ENCODE measurements at places on chromosomes 11 and 22. TPM values are rescaled to one million over a fixed set of nuclear protein-coding genes. Genes with fewer than 3 reads are reported as not detected.
A peak's percentile ranks its signal among the peaks of the same experiment; 100 is the strongest.

- DNase-seq, result no peak
Measured at GRCh38 chr11:110675548-110675947, 36.7 kb downstream of the ARHGAP20 start.

DNA sequence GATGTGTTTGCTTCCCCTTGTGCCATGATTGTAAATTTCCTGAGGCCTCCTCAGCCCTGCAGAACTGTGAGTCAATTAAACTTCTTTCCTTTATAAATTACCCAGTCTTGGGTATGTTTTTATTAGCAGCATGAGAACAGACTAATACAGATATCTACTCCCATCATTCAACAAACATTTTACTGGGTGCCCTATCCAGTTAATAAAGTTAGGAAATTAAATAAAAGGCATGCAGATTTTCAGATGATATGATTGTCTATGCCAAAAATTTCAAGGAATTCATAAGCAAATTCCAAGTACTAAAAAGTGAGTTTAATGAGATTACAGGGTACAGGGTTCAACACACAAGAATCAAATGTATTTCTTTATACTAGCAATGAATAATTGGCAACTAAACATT lies 33.5 kb upstream of the LIN7C start:
- no peak for DNase-seq

The UPK3A gene
- total RNA-seq, result not detected

The XKR3 gene
- total RNA-seq, result not detected

- DNase-seq, result no peak
Measured at GRCh38 chr22:23526596-23527316, 53.3 kb downstream of the IGLL1 start.

The POU2F3 gene
- not detected for total RNA-seq

GRCh38 chr22:28332410-28332809 lies 347.2 kb downstream of the TTC28 start:
- peak; percentile 44 for DNase-seq

- no peak for DNase-seq
Measured at GRCh38 chr11:2911785-2912391, 17.3 kb downstream of the PHLDA2 start.

DNA sequence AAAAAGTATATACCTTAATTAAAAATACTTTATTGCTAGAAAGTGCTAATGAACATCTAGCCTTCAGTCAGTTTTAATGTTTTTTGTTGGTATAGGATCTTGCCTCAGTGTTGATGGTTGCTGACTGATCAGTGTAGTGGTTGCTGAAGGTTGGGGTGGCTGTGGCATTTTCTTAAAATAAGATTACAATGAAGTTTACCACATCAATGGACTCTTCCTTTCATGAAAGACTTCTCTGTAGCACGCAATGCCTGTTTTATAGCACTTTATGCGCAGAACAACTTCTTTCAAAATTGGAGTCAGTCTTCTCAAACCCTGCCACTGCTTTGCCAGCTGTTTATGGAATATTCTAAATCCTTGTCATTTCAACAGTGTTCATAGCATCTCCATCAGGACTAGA lies 50.6 kb downstream of the LDLRAD3 start:
- no peak for DNase-seq

- no peak for DNase-seq
Measured at GRCh38 chr11:133127741-133128140, 404.6 kb downstream of the OPCML start.

DNA sequence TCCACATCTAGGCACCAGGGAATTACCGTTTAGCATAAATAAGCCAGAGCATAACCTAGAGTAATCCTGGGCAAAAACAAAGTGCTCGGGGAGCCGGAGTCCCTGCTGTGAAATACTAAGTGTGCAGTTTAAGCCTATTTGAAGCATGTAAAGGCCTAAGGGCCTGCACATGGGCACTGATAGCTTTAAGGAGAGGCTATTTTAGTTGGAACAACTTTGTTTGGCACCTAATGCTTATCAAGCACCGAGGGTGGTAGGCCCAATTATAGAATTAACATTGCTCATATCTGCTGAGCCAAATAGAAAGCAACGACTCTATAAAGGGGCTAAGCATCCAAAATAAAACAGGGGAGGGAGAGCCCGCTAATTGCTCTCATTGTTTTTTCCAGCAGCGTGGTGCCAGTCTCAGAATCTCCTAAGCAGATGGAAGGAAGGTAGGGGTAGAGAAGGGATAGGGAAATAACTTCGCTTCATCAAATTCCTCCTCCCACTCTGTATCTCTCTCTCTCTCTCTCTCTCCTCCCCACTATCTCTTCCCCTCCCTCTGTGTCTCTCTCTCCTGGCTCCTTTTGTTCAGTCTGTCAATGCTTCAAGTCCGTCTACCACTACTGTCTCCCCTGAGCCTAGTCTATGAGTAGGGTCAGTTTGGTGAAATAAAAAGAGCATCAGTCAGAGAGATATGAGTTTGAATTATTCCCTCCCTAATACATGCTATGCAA lies 292.8 kb downstream of the NXPE2 start:
- no peak for DNase-seq

- peak; percentile 12 for DNase-seq
Measured at GRCh38 chr11:1510928-1511327, 24.3 kb upstream of the MOB2 start.

GRCh38 chr22:45817745-45818423 lies 146.2 kb downstream of the ATXN10 start:
- no peak for DNase-seq

DNA sequence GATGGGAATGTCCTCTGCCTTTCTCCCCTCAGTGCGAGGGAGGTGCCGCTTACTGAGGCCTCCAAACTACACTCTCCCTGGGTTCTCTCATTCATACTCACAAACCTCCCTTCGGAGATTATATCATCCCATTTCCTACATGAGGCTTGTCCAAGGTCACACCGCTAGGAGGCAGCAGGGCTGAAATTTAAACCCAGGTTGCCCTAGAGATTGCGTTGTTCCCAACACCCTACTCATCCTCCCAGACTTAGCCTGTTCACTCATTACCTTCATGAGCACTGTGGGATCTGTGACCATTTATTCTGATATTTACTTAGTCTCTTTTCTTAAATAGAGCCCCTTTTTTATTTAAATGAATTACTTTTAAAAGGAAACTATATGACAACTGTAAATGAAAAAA lies 31.1 kb downstream of the SDHAF2 start:
- no peak for DNase-seq

- peak; percentile 62 for DNase-seq
Measured at GRCh38 chr22:20128902-20129746, 2.5 kb upstream of the ZDHHC8 start.

The NLRP14 gene
- not detected for total RNA-seq

GRCh38 chr22:25206998-25207397 lies 7.3 kb downstream of the CRYBB3 start:
- DNase-seq, result no peak

DNA sequence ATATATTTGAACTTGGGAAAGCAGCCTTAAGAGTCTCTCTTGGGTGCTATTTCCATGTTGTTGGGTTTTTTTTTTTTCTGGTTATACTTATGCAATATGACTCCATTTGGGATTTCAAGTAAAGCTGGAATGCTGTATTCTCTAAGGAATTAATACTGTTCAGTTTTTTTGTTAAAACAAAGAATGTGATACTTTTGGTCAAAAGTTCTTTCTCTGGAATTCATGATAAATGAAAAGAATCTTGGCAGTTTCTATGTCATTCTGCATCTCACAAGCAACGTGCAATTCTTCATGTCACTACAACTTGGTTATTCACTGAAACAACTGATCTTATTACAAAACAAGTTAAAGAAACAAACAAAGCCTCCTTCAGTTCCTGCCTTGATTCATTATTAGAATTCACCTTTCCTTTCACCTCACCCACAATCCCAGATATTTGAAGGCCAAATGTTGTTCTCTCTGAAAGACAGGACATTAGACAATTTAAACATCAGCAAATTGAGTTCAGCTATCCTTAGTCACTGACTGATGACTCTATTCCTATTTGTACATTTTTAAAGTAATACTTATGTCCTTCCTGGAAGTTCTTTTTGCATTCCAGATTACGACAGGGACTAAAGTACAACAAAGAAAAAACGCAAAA lies 176.2 kb downstream of the SBF2 start:
- peak; percentile 77 for DNase-seq

DNA sequence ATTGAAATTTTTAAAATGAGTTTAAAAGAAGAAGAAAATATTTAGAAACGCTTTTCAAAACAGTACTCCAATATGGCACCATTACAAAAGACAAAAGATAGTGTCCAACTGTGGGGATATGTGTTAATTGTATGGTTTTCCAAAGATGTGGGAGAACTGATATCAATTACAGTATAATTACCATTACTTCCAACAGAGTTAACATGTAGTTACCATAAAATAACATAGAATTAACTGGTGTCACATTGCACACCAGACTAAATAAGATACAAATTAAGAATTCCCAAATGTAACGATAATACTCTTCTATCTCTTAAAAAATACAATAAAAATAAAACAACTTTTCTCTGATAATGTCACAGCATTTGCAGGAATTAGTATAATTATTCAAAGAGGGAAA lies 329.5 kb downstream of the SOX6 start:
- no peak for DNase-seq

All from GM23248 (cell line).